ENCODE measurements at places on chromosomes 6 and 20. TPM values are rescaled to one million over a fixed set of nuclear protein-coding genes. Genes with fewer than 3 reads are reported as not detected.
A peak's percentile ranks its signal among the peaks of the same experiment; 100 is the strongest.

GRCh38 chr6:80690551-80691131 lies 584.2 kb downstream of the BCKDHB start:
- no peak for DNase-seq

DNA sequence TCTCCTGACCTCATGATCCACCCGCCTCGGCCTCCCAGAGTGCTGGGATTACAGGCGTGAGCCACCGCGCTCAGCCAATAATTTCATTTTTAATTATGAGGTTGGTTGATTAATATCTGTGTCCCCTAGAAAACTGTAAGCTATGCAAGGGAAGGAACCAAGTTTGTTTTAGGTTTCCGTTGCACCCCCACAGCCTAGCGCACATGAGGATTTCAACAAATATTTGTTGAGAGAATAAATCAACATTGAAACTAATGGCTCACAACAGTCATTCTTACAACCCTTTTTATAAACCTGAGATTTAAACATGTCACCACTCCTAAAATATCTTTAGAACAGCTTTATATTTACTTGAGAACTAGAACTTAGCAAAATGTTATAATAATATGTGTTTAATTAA lies 114.0 kb upstream of the CARMIL1 start:
- no peak for DNase-seq

- DNase-seq: no peak
Measured at GRCh38 chr6:6891125-6891721, 216.5 kb upstream of the RREB1 start.

GRCh38 chr20:23536328-23536974 lies 31.8 kb downstream of the CST9L start:
- no peak for DNase-seq

- no peak for DNase-seq
Measured at GRCh38 chr6:54102238-54102637, 9.0 kb upstream of the MLIP start.

DNA sequence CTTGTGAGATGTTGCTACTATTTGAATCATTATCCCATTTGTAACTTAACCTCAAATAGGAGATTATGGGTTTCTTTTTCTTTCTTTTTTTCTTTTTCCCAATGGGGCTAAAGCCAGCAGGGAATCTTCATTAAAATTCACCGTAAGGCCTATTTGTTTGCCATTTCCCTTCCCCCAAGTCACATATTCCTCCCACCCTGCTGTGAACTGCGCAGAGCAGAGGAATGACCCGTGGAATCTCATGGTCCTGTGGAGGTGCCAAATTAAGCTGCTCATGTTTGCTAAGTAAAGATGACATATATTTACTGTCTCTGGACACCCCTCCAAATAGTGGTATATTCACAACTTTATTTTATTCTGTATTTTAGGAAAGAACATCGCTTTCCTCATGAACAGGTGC lies 699.3 kb downstream of the RNF144B start:
- DNase-seq: no peak

DNA sequence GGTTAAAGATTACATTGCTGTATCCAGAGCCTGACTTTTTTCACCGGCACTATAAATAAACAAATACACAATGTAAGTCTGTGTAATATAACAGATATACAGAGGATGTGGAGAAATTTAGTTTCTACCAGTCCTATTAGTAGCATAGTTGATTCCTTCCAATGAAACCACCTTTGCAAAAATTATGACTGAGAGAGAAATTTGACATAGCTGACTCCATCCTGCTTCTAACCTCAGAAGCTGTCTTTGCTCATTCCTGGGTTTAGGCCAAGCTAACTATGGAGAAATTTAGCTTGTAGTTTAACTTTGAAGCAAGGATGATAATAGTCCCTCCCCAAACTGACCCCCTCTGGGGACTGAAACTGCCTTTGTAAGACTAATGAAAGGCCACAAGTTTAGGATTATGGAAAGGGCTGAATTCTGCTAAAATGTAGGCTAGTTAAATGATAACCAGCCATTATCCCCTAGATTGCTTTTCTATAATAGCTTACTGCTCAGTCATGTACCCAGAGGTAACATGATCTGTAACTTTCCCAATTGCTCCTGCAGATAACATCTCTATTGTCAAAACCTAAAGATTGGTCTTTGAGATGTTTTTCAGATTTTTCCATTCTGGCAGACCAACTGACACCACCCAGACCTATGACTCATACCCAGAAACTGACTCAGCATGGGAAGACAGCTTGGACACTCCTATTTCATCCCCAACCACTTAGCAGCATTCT lies 172.8 kb upstream of the ARG1 start:
- no peak for DNase-seq

Gene EPB41L2
- 206 TPM for total RNA-seq

- no peak for DNase-seq
Measured at GRCh38 chr6:70180901-70181599, 121.8 kb downstream of the COL9A1 start.

Gene CST2
- total RNA-seq: not detected

GRCh38 chr6:139611327-139612134 lies 237.1 kb upstream of the CITED2 start:
- DNase-seq: no peak

GRCh38 chr6:99138445-99138844 lies 190.7 kb upstream of the FBXL4 start:
- DNase-seq: no peak

Gene GSTA3
- 26.7 TPM for total RNA-seq

Gene KIF6
- total RNA-seq: 4.2 TPM

- DNase-seq: no peak
Measured at GRCh38 chr6:12266571-12266970, 23.6 kb upstream of the EDN1 start.

- peak; percentile 95 for DNase-seq
Measured at GRCh38 chr20:20860078-20860806, 147.8 kb upstream of the RALGAPA2 start.

GRCh38 chr6:89644864-89645263 lies 6.3 kb upstream of the LYRM2 start:
- no peak for DNase-seq

DNA sequence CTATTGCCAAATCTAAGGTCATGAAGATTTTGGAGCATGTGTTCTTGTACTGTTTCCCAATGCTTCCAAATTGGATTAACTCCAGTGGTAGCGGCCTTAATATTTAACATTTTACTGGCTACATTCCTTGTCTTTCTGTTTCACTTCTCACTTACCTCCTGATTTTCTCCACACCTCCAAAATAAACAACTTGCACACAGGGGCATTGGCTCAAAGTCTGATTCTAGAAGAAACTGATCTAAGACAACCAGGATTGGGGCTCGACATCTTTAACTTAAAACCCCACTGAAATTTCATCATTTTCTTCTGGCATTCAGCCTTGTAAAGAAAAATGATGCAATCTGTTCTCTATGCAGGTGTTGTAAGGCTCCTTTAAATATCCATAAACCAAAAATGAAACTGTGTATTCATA lies 557.9 kb upstream of the ID4 start:
- DNase-seq: no peak

DNA sequence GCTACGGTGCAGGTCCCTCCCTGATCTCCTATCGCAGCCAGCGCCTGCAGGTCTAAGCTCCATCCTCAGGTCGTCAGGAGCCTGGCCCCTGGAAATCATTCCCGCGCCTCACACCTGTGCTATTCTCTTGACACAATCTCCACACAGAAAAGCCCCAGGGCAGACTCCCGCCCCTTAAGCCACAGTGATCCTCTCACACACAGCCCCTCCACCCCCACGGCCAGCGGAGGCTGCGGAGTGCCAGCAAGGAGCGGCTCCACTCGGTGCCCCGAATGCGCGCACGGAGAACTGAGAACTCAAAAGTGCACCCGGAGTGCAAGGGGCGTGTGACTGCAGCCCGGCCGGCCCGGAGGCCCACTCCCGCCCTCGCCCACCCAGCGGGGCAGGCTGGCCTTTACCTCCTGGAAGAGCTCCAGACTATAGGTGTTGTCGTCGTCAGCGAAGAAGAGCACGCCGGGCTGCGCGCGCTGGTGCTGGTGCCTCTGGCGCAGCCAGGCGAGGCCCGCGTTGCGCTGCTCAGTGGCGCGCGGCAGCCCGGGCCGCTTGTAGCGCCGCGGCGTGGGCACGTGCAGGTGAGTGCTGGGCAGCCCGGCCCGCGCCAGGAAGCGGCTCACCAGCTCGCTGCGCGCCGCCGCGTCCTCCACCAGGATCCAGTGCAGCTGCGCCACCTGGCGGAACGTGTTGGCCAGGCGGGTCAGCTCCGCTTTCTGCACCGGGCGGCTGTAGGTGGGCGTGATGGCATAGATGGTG lies 1.2 kb downstream of the B3GAT2 start:
- peak; percentile 93 for DNase-seq

GRCh38 chr6:10659699-10660348 lies 34.6 kb downstream of the C6orf52 start:
- no peak for DNase-seq

Gene ARMH2
- 2.1 TPM for total RNA-seq

GRCh38 chr6:136035378-136036070 lies 184.0 kb downstream of the PDE7B start:
- DNase-seq: no peak

GRCh38 chr6:6635869-6636268 lies 47.3 kb downstream of the LY86 start:
- DNase-seq: no peak

Gene PREX1
- 36.5 TPM for total RNA-seq

DNA sequence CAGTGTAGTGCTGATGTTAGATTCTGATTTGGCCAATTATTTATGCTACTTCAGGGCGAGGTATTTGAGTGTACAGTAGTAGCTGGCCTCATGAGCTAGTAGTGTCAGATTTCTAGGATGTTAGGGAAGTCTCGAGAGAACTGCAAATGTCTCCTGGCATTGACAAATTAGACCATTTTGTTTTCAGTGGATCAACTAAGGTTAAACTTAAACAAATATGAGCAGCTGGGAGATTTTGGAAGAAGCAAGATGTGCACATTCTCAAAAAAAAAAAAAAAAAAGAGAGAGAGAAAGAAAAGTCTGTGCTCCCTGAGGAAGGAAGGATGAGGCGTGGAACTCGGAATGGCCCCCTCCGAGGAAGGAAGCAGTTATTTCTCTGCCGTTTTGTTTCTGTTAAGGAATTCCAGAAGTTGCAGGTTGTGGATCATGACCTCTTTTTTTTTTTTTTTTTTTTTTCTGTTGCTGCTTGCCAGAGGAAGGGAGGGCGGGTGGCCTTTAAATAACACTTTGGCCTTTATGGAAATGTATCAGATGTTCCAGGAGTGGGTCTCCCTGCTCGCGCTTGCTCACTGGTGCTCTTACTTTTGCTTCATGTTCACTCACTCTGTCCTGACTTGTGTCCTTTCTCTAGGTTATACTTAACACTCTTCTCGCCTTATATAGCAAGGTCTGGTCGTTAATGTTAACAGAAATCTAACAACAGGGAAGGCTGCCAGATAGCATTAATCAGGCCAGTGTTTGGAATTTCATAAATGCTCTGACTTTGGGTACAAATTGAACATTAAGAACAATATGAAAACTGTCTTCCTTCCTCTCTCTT lies 124.4 kb downstream of the TCP11 start:
- peak; percentile 85 for DNase-seq

DNA sequence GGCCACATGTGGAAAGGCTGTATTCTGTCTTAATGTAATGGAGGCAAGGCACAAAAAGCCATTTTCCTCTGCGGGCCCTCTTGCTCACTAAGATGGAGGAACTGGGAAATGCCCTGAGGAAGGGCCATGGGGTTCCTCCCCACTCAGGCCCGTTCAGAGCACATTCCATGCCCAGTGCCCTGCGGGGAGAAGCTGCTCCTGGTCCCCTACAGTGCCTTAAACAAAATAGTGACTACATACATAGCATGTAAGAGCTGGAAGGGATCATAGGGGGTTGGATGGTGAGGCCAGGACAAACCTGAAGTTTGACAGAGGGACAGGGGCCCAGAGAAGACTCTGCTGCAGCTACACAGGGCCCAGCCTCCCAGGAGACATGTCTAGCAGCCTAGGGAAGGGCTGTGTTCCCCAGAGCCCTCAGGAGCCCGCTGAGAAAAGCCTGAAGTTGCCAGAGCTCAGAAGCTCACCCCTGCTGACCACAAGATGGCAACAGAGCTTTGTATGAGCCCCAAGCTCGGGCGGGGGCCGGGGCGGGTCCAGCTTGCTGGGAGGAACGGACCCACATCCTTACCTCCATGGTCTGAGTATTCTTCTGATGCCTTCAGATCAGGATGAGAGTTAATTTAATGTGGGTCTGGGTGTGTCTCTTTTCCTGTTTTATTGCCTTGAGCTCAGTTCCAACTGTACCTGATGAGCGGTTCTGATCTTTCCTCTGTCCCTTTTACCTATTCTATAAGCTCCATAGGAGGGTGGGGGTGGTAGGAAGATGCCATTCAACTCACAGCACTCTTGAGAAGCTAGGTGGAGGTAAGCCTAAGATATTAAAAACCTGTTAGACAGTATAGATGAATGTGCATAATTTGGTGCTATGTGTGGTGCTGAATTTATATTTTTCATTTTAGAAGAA lies 242.9 kb downstream of the CDC5L start:
- peak; percentile 66 for DNase-seq

DNA sequence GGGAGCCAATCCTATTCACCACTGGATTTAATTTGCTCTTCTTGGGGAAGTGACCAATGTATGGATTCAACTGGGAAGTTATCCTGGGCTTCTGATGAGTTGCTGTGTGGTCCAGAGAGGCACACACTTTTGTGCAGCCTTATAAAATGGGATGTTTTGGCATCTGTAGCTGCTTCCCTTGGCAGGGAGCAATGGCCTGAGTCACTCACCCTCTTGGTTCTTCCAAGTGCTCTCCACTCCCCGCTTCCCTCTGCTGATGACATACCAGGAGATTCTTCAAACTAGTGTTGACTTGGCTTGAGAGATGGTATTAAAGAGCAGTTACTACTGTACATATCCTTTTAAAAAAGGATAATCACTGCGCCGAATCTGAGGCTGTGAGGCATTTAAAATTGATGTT lies 105.8 kb downstream of the JARID2 start:
- DNase-seq: no peak
